Stimulated activated CD8-positive, alpha-beta memory T cell treated with anti-CD3 and anti-CD28 coated beads, Interleukin-4, amount 100 ng/mL, for 4 hours (primary cell): ENCODE measurements at places on chromosomes 16 and 17.
A peak's percentile ranks its signal among the peaks of the same experiment; 100 is the strongest.

DNA sequence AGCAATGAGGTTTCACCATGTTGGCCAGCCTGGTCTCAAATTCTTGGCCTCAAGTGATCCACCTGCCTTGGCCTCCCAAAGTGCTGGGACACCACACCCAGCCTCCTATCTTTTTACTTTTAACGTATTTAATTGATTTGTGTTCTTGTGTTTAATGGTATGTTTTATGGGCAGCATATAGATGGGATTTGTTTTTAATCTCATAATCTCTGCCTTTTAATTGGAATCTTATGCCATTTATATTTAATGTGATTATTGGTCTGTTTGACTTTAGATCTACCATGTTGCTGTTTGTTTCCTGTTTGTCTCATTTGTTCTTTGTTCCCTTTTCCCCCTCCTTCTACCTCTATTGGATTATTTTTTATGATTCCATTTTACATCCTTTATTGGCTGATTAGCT is 12.2 kb downstream of the SLC26A11 start:
- no peak for DNase-seq

DNA sequence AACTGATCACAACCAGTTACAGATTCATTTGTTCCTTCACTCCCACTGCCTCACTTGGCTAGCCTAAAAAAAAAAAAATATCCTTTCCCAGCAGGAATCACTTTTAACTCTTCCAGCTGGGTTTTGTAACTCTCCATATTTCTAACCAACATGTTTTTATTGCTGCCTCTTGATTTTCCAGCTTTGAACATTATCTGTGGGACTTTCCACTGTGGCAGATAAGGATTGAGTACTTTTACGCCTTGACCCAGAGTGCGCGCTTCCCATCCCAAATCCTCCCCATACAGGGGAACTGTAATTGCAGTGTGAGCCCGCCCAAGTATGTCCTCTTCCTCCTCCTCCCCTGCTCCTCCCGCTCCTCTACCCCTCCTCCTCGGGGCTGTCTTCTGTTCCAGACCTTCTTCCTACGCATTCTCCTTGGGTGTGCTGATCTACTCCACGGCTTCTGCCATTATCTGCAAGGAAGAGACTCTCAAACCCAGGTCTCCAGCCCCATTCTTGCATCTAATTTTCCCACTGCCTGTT is 43.4 kb downstream of the CYB5D2 start:
- DNase-seq, result no peak

GRCh38 chr17:82097919-82098168 is 192 bp downstream of the FASN start:
- peak; percentile 34 for DNase-seq

- DNase-seq, result no peak
These were observed 23.5 kb upstream of the TOB1 start for GRCh38 chr17:50889528-50890118.

- no peak for DNase-seq
These were observed 37.6 kb downstream of the USP10 start for GRCh38 chr16:84737192-84738011.

GRCh38 chr16:87135246-87136030 is 181.8 kb downstream of the C16orf95 start:
- DNase-seq, result no peak

DNA sequence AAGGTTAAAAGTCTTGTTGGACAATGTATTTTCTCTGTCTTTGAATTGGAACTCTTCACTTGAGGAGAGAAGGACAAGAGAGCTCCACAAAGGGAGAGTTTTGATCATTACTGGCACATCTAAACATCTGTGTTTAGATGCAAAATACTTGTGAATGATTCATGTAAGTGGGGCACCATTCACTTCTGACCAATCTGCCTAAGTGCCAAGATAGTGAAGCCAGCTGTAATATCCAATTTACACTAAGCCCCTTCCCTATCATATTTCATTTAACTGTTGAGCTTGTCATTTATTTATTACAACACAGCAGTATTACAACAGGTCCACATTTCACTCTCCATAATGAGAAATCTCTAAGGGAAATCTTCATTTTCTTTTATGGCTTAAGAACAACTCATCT is 832.3 kb upstream of the GOT2 start:
- no peak for DNase-seq

- no peak for DNase-seq
These were observed 7.3 kb downstream of the CDK5R1 start for GRCh38 chr17:32493976-32494513.

- DNase-seq, result no peak
These were observed 1.7 kb downstream of the ADGRG5 start for GRCh38 chr16:57544124-57544653.

GRCh38 chr17:67867591-67867990 is 42.3 kb downstream of the BPTF start:
- DNase-seq, result no peak

DNA sequence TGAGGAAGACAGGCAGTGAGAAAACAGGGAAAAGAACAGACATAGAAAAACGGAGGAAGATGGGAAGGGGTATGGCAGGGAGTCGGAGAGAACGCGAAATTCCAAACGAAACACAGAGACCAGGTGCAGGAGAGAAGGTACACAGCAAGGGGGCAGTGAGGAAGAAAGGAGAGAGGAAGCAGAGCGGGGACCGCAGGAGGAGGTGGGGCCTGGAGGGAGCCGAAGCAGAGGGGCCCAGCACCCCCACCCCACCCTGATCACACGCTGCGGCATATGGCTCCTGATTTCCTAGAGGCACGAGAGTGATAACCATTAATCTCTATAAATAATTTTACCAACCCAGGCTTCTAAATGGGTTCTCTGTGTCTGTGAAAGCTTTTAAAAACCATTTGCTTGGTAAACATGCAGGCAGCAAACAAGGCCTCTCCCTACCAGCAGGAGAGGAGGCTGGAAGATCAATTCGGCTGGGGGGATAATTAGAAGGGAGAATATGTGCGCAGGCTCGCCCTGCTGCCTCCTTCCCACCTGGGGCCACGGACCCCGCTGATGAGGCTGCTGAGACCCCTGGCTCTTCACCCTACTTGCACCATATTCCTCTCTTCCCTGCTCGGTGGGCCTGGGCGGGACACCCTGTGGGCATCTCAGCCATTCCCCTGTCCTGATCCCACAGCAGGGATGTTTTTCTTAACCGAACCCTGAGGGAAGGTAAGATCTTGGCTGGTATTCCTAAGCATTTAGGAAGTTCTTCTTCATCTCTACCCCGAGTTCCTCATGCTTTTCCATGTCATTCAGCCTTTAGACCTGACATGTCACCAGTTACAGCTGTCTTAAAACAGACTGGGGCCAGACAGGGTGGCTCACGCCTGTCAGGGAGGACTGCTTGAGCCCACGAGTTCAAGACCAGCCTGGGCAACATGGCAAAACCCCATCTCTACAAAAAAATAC is 86.7 kb downstream of the TMEM132E start:
- no peak for DNase-seq

DNA sequence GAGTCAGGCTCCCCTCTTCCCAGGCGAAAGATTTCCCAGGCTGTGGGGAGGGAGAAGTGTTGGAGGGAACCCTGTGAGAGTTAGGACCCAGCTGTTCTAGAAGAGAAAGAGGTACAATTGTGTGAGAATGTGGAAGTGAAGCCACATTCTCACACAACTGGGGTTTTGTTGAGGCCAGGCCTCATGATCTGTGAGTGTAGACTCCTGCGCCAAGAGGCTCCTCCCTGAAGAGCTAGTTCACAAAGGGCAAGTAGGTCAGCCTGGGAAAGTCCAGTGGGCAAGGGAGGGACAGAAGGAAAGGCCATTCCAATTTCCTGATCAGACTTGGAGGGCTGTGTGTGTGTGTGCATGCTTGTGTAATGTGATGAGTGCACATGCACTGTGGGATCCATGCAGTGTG is 15.2 kb downstream of the CD300LF start:
- DNase-seq, result no peak

DNA sequence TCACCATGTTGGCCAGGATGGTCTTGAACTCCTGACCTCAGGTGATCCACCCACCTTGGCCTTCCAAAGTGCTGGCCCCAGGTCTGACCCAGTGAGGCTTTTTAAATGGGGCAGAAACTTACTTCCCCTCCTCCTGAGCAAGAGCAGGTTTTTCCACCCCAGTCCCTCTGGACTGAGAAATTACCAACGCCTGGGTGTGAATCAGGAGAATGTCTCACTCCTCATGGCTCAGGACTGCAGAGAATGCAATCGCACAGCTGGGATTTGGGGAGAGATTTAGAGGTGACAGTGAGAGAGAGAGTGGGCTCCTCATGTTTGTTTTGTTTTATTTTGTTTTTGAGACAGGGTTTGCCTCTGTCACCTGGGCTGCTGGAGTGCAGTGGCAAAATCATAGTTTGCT is 203.6 kb downstream of the RAB11FIP4 start:
- no peak for DNase-seq

DNA sequence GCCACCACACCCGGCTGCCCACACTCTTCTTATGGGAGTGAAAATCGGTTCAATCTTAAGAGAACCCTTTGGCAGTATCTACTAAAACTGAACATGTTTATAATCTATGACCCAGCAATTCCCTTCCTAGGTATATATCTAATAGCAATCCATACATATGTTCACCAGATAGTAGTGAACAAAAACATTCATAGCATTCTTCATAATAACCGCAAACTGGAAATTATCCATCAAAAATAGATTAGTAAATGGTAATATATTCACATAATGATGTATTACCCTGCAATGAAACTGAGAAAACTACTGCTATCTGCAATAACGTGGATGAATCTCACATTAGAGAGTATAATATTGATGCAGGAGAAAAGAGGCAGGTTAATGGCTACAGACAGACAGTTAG is 23.1 kb downstream of the COPRS start:
- DNase-seq, result no peak

GRCh38 chr17:77873500-77874302 is 84.8 kb upstream of the TNRC6C start:
- DNase-seq, result no peak

- peak; percentile 41 for DNase-seq
These were observed 1.9 kb downstream of the GPR142 start for GRCh38 chr17:74369221-74369620.

- DNase-seq, result no peak
These were observed 14.4 kb downstream of the SLFN5 start for GRCh38 chr17:35257208-35257659.

GRCh38 chr17:6729531-6729930 is 16.4 kb upstream of the SLC13A5 start:
- no peak for DNase-seq

DNA sequence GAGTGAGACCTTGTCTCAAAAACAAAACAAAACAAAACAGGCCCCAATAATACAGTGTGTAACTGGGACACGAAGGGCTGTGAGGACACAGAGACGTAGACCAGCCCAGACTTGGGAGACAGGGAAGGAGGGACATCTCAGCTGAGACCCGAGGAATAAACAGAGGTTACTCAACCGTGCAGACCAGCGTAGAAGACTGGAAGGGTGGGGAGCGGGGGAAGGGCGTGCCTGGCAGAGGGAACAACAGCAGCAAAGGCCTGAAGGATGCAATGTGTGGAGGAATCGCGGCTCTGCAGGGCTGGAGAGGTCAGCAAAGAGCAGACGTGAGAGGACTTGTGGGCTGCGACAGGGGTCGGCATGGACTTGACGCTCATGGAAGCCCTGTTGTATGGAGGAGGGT is 11.6 kb upstream of the CES4A start:
- no peak for DNase-seq

- no peak for DNase-seq
These were observed 17.4 kb downstream of the RPA1 start for GRCh38 chr17:1847191-1847590.

GRCh38 chr17:6509031-6509771 is 47.2 kb downstream of the PITPNM3 start:
- no peak for DNase-seq

GRCh38 chr17:8628609-8629169 is 1.8 kb downstream of the MYH10 start:
- no peak for DNase-seq

DNA sequence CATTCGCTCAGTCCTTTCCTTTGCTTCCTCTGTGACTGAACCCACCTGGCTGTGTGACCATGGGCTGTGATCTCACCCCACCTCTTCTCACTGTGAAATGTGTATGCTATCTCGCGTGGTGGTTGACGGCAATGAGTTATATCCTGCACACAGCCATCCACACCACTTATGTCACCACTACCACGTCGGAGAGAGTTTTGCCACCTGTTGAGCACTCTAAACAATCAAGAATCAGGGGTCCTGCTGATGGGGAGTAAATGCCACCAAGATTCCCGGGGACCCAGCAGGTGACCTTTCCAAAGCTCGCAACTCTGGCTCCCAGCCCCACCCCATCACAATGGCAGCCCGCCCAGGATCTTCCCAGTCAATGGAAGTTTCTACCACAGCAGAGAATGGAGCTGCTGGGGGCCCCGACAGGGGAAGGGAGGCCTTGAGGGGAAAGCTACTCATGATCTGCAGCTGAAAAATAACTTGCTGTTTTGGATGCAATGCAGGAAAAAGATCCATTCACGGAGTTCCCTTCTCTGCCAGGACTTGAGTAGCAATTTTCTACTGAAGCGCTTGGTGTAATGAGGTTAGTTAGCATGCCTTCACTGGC is 26.2 kb upstream of the RCVRN start:
- no peak for DNase-seq

DNA sequence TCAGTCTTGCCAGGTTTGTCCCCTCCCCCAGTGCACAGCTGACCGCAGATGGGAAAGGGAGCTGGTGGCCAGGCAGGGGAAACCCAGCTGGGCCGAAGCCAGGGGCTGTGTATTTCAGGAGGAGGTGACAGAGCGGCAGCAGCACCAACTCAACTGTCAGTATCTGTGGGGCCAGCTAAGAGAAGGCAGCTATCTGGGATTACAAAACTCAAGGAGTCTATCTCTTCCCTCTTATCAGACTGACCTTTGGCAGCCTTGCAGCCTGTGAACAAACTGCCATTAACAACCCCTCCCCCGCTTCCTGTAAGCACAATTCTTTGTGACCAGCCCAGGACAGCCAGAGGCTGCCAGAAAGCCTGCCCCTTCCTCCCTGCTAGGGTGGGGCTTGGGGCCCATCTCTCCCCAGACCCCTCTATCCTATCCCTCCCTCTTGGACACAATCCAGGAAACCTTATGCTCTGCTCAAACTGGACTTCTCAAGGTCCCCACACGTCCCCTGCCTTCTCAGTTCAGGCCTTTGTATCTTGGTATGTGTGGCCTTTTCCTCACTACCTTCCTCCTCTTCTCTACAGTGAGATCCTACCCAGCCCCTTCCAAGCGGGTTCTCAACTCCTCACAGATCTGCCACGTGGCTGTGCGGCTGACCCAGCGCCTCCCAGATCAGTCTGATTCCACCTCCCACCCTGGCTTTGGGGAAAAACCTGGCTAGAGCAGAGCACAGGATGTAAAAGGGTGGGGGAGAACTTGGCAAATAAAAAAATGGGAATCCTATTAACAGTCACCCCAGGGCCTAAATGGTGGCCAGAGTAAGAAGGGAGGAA is 10.5 kb downstream of the ST3GAL2 start:
- DNase-seq, result no peak

DNA sequence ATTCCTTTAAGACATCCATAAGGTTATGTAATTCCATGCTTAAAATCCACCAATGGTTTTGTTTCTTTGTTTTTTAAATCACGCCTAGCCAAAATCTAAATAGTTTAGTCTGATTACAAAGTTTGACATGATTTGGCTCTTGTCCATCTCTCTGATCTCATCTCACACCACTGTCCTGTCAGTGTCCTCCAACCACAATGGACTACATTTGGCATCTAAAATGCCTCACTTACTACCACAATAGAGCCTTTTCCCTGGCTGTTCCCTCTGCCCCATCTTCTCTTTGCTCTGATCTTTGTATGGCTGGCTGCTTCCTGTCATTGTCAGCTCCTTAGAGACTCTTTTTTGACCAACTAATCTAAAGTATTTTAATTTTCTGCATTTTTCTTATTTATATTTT is 157.2 kb downstream of the MYO1D start:
- DNase-seq, result no peak

- no peak for DNase-seq
These were observed 87.0 kb upstream of the FBXO47 start for GRCh38 chr17:39054111-39054645.
